Activated effector memory CD4-positive, alpha-beta T cell treated with anti-CD3 and anti-CD28 coated beads, Interleukin-2, amount 50 U/mL, for 16 hours (primary cell): ENCODE measurements at places on chromosomes 13 and 19.

DNA sequence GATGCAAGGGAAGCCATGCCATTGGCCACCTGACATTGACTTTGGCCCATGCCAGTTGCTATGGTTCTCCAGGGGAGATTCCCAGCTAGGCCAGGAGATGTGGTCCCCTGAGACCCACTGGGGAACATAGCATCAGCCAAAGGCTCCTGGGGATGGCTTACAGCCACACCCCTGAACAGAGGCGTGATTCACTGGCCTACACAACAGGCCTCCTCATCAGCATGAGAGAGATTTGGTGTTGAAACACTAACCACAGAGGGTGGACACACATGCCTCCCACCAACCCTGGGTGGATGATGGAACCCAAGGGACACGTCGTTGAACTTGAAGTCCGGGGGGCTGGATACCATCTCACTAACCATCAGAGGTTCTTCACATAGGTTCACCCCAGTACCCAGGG is 14.4 kb downstream of the IQCN start:
- DNase-seq, result no peak

- DNase-seq, result no peak
Measured at GRCh38 chr13:43551897-43552456, 234.8 kb downstream of the ENOX1 start.

DNA sequence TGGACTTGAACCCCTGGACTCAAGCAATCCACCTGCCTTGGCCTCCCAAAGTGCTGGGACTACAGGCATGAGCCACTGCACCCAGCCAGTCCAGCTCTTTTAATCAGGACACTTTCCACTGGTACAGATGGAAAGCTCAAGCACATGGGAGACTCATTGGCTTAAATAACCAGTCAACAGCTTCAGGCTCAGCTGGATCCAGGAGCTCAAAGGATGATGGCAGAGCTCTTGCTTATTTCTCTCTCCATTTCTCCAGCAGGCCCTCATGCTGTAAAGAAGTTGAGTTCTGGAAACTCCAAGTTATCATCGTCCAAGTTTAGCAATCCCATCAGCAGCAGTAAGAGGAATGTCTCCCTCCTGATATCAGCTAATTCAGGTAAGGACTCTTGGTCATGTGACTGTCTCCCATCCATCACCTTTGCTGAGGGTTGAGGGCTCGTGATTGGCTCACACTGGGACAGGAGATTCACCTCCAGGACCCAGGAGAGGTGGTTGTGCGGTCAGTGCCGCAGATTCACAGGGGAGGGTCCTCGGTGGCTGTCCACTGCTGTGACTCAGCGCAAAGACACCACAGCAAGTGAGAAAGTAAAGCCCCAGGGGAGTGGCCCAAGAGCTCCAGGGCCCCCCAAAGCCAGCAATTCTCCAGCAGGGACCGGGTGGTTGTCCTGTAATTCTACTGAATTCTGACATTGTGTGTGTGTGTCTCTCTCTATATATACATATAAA is 5.1 kb downstream of the CCL25 start:
- DNase-seq, result no peak

GRCh38 chr19:49366110-49366509 is 2.4 kb downstream of the DKKL1 start:
- no peak for DNase-seq

- no peak for DNase-seq
Measured at GRCh38 chr13:112032186-112032993, 34.6 kb upstream of the SOX1 start.

- DNase-seq, result no peak
Measured at GRCh38 chr13:27034678-27035111, 136.9 kb downstream of the USP12 start.

- no peak for DNase-seq
Measured at GRCh38 chr13:51136276-51136980, 25.4 kb upstream of the C13orf42 start.
